Activated gamma-delta T cell treated with anti-CD3 and anti-CD28 coated beads, Interleukin-2, amount 50 U/mL, for 16 hours (primary cell): ENCODE measurements at places on chromosomes 5 and 9.

GRCh38 chr9:98775831-98776441 lies 20.4 kb downstream of the ANKS6 start:
- peak; percentile 18 for DNase-seq

DNA sequence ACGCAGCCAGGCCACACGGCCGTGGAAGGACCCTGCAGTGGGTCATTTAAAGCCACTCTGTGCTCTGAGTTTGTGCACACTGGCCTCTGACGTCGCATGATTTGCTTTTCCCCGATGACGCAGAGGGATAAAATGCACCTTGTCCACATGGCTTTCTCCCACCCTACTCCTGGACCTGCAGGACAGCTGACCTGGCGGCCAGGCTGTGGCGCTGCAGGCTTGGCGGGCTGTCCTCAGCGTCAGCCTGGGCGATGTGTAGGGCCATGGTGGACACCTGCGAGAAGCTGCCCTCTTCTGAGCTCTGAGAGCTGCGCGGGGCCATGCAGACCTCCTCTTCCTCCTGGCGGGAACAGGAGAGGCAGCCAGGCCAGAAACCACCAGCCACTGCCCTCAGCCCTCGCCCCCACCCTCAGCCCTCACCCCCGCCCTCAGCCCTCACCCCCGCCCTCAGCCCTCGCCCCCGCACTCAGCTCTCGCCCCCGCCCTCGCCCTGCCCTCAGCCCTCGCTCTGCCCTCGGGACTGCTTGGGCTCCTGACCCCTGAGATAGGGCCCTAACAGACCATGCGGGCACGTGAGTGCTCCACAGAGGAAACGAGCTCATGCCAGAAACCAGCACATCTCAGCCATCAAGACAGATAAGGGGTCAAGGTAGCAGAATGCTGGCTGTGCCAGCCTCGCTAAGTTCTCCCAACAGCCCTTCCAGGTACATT lies 20.0 kb upstream of the SCGB3A1 start:
- no peak for DNase-seq

DNA sequence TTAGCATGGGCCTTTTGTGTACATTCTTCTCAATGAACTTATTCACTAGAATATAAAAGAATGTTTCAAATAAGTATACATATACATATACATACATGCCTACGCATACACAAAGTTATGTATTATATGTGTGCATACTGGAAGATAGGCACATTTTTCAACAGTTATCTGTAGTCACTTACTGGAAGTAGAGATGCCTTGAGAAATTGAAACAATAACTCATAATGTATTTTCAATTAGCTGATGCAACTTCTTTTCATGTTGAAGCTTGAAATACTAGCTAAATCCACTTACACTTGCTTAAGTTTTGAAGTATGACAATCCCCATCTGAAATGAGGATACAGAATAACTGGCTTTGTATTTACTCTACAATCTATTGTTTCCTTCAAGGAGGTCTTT lies 469.0 kb upstream of the PTGER4 start:
- no peak for DNase-seq

DNA sequence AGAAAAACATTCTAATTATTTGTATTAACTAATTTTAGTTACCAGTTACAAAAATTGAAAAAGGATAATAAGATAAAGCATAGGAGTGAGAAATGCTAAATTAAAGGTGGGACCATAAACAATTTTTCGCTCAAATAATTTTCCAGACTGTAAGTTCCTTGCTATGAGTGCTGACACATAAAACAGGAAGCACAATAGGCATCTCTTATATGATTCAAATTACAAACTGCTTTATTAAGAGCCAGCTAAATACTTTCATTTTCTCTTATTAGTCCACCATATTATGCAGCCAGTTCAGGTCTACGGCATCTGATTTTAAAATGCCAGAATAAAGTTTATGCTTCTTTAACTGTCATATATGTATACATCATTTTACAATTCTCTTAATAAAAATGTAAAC lies 4.4 kb downstream of the RC3H2 start:
- DNase-seq, result no peak

- DNase-seq, result no peak
These were observed 288.4 kb downstream of the EBF1 start for GRCh38 chr5:158811350-158811749.

- DNase-seq, result no peak
These were observed 1262.2 kb downstream of the EFNA5 start for GRCh38 chr5:106408570-106408969.

DNA sequence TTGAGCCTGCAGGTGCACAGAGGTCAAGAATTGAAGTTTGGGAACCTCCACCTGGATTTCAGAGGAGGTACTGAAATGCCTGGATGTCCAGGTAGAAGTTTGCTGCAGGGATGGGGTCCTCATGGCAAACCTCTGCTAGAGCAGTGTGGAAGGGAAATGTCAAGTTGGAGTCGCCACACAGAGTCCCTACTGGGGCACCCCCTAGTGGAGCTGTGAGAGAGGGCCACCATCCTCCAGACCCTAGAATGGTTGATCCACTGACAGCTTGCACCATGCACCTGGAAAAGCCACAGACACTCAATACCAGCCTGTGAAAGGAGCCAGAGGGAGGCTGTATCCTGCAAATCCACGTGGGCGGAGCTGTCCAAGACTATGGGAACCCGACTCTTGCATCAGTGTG lies 78.0 kb downstream of the GABRA1 start:
- no peak for DNase-seq

DNA sequence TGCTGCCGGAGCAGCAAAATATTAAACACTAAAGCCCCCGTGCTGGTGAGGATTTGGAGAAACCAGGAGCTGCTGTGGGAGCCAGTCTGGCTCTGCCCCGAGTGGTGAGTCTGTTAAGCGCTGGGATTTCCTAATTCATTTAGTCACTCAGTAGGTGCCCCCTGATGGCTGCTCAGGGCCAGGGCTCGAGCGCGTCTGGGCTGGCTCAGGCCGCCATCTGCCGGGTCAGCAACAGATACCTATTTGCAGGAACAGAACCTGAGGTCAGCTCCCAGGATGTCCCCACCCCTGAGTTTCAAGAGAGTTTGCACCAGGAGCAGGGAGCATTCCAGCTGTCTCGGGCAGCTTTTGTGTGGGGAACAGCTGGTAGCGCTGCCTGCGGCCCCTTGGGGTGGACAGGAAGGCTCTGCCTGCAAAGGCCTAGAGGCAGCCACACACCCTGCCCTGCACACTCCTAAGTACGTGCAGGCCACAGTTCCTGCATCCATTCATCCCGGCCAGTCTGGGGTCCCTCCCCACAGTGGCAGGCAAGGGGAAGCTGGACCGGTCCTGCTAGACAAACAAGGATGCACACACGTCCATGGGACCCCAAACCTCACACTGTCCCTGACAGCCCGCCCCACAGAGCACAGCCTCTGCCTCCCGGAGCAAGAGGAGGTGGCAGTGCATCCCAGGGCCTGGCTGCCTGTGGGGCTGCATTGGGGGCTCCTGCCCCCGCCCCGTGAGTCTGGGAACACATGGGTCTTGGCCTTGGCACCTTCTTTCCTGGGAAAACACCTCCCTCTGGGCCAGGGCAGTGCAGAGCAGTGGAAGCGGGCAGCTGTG lies 83.7 kb downstream of the ADAMTS2 start:
- DNase-seq, result no peak

DNA sequence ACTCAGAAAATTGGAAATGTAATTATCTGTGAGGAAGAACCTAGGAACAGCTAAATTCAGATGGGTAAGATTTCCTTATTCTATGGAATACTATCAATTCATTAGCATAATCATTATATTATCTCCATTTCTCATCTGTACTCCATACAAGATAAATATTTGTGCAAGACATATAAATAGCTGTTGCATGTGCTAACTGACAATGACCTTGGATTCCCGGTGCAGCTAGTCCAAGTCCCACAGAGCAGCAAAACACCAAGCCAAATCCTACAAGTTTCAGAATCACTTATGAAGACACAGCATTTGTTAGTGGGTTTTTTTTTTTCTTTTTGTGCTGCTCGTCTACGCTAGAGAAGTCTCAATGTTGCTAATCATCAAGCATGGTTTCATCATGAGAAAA lies 64.8 kb downstream of the NUDT12 start:
- DNase-seq, result no peak

DNA sequence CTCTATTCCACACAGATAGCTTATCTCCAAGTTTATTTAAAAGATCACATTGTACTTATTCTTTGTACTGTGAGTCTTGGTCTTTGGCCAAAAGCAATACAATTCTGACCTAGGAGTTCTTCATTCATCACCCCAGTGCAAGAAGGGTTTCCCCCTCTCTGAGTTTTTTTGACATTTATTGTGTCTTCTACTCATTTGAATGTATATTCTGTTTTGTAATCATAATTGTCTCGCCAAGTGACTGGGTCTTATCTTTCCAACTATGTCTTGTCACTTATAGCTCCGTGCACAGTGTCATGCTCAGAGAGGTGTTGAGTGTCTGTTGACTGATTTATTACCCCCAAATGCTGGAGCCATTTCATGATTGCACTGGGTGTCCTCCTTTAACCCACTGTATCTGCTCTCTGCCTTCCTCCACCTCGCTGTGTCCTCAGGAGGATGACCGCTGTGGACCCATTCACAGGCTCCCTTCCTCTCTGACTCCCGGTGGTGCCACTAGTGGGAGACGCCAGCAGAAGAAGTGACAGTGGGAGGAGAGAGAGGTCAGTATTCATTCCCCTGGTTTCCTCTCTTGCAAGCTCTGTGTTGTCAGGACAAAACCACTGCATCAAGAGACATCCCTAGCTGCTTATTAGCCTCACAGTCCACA lies 11.2 kb upstream of the TRIO start:
- DNase-seq, result no peak

DNA sequence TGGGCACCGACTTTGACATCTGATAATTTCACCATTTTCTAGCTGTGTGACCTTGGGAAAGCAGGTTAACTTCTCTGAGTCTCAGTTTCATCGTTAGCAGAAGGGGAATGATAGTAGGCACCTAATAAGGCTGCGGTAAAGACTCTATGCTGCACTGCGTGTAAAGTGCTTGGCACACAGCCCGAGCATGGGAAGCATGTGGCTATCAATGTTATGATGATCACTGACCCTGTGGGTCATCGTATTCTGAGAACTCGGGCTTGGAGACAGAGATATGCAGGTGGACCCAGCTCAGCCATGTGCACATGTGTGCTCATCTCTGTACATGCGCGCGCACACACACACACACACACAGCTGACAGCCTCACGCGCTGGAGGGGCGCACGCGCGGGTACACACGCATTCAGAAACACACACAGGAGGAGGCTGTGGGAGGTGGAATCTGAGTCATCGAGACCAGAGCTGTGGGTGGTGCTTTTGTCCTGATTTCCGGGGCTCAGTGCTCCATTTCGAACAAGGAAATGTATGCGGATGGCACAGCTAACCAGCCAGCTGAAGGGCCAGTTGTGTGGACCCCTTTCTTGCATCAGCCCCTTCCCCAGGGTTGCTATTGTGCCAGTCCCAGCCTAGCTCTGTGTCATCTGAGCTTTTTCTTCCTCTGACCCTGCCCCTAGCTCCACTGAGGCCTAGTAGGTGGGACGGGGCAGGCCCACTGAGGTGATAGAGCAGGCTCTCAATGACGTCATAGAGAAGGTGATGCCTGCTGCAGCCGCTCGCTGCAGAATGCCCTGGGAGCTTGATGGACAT lies 11.1 kb upstream of the ARAP3 start:
- DNase-seq, result peak; percentile 41

DNA sequence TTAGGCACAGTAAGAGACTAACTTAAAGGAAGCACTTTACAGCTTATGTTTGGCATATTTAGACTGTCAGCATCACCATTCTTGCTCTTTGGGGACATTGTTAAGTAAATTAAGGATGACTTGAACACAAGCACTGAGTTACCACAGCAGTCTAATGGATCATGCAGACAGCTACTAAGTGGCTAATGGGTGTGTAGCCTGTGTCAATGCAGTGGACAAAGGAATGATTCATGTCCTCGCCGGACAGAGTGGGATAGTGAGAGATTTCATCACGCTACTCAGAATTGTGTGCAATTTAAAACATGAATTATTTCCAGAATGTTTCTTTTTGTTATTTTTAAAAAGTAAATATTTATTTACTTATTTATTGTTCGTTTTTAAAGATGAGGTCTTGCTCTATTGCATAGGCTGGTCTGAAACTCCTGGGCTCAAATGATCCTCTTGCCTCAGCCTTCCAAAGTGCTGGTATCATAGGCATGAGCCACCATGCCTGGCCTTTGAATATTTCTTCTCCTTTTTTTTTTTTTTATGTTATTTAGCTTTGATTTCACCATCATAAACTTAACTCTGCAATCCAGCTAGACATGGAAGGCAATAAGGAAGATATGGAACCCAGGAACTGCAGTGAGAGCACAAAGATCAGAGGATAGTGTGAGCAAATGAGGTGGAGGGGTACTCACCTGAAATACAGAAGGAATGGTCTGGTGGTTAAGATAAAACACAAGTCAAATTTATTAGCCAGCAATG lies 53.0 kb upstream of the KLF4 start:
- no peak for DNase-seq

- DNase-seq, result no peak
These were observed 454.2 kb upstream of the CLINT1 start for GRCh38 chr5:158313027-158313732.
